CD8-positive, alpha-beta memory T cell (primary cell): ENCODE measurements at places on chromosomes 3 and 15. TPM values are rescaled to one million over a fixed set of nuclear protein-coding genes. Genes with fewer than 3 reads are reported as not detected.

Gene ALDH1A2
- 0.33 TPM for total RNA-seq

Gene XCR1
- total RNA-seq, result not detected

Gene CDC25A
- 58.8 TPM for total RNA-seq

Gene MYZAP
- not detected for total RNA-seq

Gene FANCD2OS
- not detected for total RNA-seq

Gene LRTM1
- total RNA-seq, result not detected

Gene FBXL22
- 0.84 TPM for total RNA-seq

Gene CASR
- not detected for total RNA-seq

Gene CNTN3
- not detected for total RNA-seq

Gene AQP9
- total RNA-seq, result 0.18 TPM

Gene ALAS1
- total RNA-seq, result 72.2 TPM

Gene TCAIM
- 13.6 TPM for total RNA-seq

Gene TLR9
- total RNA-seq, result 0.22 TPM

Gene ROBO2
- total RNA-seq, result not detected

- no peaks in the 10 kb centered on the region for H3K4me1 ChIP-seq
- H3K27me3 ChIP-seq, result no peaks in the 10 kb centered on the region
- H3K36me3 ChIP-seq, result no peaks in the 10 kb centered on the region
- H3K4me3 ChIP-seq, result no peak overlapping the region
Measured at GRCh38 chr15:58221591-58222241, 83.5 kb downstream of the AQP9 start.

DNA sequence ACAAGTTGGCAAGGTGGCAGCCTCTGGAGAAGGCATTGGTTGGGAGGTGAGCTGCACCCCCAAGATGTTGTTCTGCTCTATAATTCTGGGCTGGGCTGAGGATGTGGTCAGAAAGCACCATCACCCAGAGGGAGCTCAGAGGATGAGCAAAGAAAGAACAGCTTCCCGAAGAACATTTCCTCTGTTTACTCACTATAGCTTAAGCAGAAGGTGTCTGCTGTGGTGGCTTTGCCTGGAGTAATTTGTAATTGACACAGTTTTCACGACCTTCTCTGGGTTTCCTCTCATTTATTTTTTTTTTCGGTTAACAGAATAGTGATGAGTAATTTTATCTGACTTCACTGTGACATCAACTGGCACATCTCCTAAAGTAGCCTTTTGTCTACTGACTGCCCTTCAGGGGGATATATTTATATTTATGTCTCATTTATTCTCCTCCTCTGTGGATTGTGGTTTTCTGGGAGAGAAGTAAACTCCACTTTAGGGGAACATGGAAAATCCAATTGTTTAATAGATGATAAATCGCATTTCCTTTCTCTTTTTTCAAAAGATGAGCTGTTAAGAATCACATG is 49.5 kb upstream of the ABHD17C start:
- no peak overlapping the region for H3K27ac ChIP-seq
- no peak overlapping the region for H3K4me3 ChIP-seq
- H3K36me3 ChIP-seq, result no peaks in the 10 kb centered on the region
- no peaks in the 10 kb centered on the region for H3K4me1 ChIP-seq
- no peak for DNase-seq

- no peak overlapping the region for H3K27ac ChIP-seq
- DNase-seq, result no peak
- H3K4me3 ChIP-seq, result no peak overlapping the region
- H3K4me1 ChIP-seq, result no peaks in the 10 kb centered on the region
Measured at GRCh38 chr3:125671461-125672243, 76.4 kb upstream of the OSBPL11 start.

- no peaks in the 10 kb centered on the region for H3K36me3 ChIP-seq
- H3K4me1 ChIP-seq, result no peaks in the 10 kb centered on the region
- no peaks in the 10 kb centered on the region for H3K27me3 ChIP-seq
Measured at GRCh38 chr3:64158334-64158733, 66.9 kb downstream of the PRICKLE2 start.

DNA sequence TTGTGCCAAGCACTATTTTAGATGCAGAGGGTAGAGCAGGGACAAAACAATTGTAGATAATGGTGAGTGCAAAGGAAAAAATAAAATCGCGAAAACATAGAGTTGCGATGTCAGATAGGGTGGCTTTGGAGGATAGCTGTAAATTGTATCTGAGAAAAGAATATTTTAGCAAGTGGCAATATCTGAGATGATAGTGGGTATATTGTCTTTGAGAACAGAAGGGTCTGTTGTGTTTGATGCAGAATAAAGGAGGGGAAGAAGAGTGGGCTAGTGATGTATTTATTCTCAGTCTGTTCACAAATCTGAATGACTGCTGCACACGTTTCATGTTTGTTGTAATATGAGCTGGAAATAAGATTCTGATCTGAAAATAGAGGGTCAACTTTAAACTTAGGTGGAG is 396.8 kb downstream of the CADM2 start:
- no peaks in the 10 kb centered on the region for H3K27me3 ChIP-seq
- no peak for DNase-seq
- H3K4me1 ChIP-seq, result no peaks in the 10 kb centered on the region

DNA sequence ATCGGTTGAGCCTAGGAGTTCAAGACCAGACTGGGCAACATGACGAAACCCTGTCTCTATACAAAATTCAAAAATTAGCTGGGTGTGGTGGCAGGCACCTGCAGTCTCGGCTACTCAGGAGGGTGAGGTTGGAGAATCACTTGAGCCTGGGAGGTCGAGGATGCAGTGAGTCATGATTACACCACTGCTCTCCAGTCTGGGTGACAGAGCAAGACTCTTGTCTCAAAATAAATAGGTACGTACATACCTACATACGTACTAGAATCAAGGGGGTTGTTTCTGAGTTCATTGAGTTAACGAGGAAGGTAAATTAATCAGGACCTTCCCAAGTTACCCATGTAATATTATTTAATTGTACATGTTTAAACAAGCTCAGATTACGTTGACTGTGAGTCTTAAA is 97.5 kb downstream of the CHL1 start:
- no peak for DNase-seq
- H3K36me3 ChIP-seq, result no peaks in the 10 kb centered on the region
- H3K27me3 ChIP-seq, result no peaks in the 10 kb centered on the region
- H3K4me3 ChIP-seq, result no peak overlapping the region
- H3K27ac ChIP-seq, result no peak overlapping the region

DNA sequence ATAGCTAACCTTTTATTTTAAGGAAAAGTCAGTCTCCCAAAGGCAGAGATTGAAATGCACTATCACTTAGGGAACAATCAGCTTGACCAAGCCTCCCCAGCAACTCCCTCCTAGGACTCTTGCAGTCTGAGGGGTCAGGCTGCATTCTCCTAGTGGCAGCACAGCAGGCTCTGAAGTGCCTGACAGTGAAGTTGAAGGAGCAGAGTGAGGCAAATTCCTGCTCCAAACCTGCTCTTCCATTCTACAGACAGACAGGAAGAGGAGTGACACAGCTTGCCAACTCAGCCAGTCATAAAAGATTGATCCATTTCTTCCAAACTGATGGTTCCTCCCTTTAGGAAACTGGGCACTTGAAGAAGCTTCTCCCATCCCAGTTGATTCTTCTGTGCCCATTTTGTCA is 43.9 kb upstream of the SMAD3 start:
- no peak overlapping the region for H3K27ac ChIP-seq
- DNase-seq, result no peak
- no peaks in the 10 kb centered on the region for H3K27me3 ChIP-seq

- no peaks in the 10 kb centered on the region for H3K36me3 ChIP-seq
- no peak overlapping the region for H3K27ac ChIP-seq
- no peaks in the 10 kb centered on the region for H3K27me3 ChIP-seq
- H3K4me3 ChIP-seq, result no peak overlapping the region
- H3K4me1 ChIP-seq, result peaks cover 15% of the 10 kb centered on the region
- DNase-seq, result no peak
Measured at GRCh38 chr3:171307046-171307585, 153.1 kb downstream of the TNIK start.

DNA sequence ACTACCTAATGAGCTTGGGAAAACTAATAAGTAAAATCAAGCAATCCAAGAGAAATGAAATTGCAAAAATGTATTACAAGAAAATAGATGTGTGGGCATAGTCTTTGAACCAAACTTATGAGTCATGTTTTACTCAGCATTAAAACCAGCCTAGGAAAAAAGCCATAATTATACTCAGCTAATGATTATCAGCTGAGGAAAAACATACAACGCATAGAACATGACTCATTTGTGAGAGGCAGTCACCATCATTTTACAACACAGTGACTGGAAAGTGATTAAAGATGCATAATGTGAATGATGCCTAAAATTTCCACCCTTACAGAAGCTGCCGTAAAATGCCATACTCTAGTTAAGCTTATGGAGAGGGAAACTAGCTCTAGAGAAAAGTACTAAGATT is 238.0 kb upstream of the EOMES start:
- H3K27ac ChIP-seq, result no peak overlapping the region
- H3K4me1 ChIP-seq, result no peaks in the 10 kb centered on the region
- no peaks in the 10 kb centered on the region for H3K36me3 ChIP-seq
- H3K27me3 ChIP-seq, result no peaks in the 10 kb centered on the region
- DNase-seq, result no peak

- no peak for DNase-seq
- peak overlapping the region; percentile 52 for H3K27ac ChIP-seq
- peak overlapping the region; percentile 21 for H3K4me3 ChIP-seq
- no peaks in the 10 kb centered on the region for H3K27me3 ChIP-seq
Measured at GRCh38 chr3:183349421-183350157, 78.8 kb downstream of the MCF2L2 start.

- no peaks in the 10 kb centered on the region for H3K4me1 ChIP-seq
- no peaks in the 10 kb centered on the region for H3K27me3 ChIP-seq
- no peak overlapping the region for H3K4me3 ChIP-seq
Measured at GRCh38 chr3:21944251-21944650, 193.2 kb upstream of the ZNF385D start.

DNA sequence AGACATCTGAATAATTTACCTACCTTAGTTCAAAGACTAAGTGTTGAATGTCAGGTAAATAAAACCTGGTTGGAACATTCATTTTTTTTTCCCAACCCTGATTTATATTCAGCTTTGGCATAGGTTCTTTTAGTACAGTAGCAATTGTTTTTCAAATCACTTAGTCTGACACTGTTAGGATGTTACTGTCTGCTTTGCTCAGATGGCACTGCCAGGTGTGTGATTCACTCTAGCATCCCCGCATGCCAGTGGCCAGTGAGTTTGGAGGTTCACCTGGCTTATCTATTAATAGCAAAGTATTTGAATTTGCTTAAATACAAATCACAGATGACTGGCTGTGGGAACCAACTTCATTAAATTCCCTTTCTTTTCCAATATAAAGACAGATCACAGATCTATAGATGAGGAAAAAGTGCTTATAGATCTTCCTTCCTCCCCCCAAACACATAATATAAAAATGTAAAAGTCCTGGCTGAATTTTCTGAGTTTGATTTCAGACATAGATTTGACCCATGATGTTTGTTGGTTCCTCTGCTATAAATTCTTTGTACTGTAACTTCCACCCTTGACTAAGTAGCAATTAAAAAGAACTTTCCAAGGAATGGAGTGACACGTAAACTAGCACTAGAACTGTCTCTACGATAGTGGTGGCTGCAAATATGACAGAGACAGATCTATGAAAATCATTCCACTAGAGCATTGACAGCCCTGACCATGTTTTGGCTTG is 3.9 kb downstream of the THBS1 start:
- H3K4me1 ChIP-seq, result peaks cover 3% of the 10 kb centered on the region
- H3K36me3 ChIP-seq, result no peaks in the 10 kb centered on the region
- H3K27me3 ChIP-seq, result peaks cover 7% of the 10 kb centered on the region
- H3K27ac ChIP-seq, result no peak overlapping the region
- H3K4me3 ChIP-seq, result no peak overlapping the region

- no peak overlapping the region for H3K27ac ChIP-seq
- no peak for DNase-seq
- peaks cover 28% of the 10 kb centered on the region for H3K4me1 ChIP-seq
- H3K4me3 ChIP-seq, result no peak overlapping the region
- H3K27me3 ChIP-seq, result no peaks in the 10 kb centered on the region
Measured at GRCh38 chr3:134252766-134253165, 2.1 kb upstream of the RYK start.

- no peaks in the 10 kb centered on the region for H3K27me3 ChIP-seq
- no peaks in the 10 kb centered on the region for H3K36me3 ChIP-seq
- no peak overlapping the region for H3K4me3 ChIP-seq
- no peaks in the 10 kb centered on the region for H3K4me1 ChIP-seq
- no peak for DNase-seq
Measured at GRCh38 chr15:96695426-96695825, 364.9 kb downstream of the NR2F2 start.

GRCh38 chr3:64915778-64916177 is 228.0 kb upstream of the ADAMTS9 start:
- H3K36me3 ChIP-seq, result no peaks in the 10 kb centered on the region
- no peaks in the 10 kb centered on the region for H3K4me1 ChIP-seq
- H3K4me3 ChIP-seq, result no peak overlapping the region
- no peak overlapping the region for H3K27ac ChIP-seq
- H3K27me3 ChIP-seq, result no peaks in the 10 kb centered on the region

GRCh38 chr15:100763835-100764750 is 115.5 kb upstream of the ALDH1A3 start:
- no peaks in the 10 kb centered on the region for H3K4me1 ChIP-seq
- no peaks in the 10 kb centered on the region for H3K36me3 ChIP-seq
- H3K4me3 ChIP-seq, result no peak overlapping the region
- no peaks in the 10 kb centered on the region for H3K27me3 ChIP-seq

- H3K36me3 ChIP-seq, result no peaks in the 10 kb centered on the region
- H3K4me3 ChIP-seq, result no peak overlapping the region
- no peaks in the 10 kb centered on the region for H3K27me3 ChIP-seq
- H3K4me1 ChIP-seq, result no peaks in the 10 kb centered on the region
- no peak for DNase-seq
Measured at GRCh38 chr15:77367631-77368030, 52.3 kb downstream of the PEAK1 start.

DNA sequence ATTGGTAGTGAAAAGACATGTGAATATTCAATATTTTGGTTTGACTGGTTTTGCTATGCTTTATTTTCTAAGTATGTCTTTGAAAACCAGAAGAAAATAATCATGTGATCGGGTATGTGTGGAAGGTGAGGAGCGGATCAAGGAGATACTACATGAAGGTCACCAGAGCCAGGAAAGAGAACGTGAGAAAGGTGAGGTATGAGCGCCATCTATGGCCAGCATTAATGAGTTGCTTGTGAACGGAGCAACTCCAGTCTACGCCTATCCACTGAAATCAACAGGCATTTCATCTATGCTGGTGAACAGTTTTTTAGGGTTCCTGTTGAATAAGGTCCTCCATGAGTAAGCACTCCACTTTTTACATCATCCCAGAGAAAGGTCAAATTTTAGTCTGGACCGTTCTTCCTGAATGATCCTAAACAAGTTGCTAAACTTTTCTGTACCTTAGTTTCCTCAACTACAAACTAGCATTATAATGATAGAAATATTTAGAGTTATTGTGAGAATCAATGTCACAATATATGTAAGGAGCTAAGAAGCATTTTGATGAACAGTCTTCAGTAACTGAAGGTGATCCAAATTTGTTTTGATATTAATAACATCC is 1435.2 kb upstream of the CADM2 start:
- H3K4me1 ChIP-seq, result no peaks in the 10 kb centered on the region
- H3K36me3 ChIP-seq, result no peaks in the 10 kb centered on the region

GRCh38 chr3:102180280-102180931 is 254.4 kb upstream of the ZPLD1 start:
- H3K27me3 ChIP-seq, result no peaks in the 10 kb centered on the region
- peaks cover 6% of the 10 kb centered on the region for H3K4me1 ChIP-seq
- H3K27ac ChIP-seq, result no peak overlapping the region
- H3K4me3 ChIP-seq, result no peak overlapping the region
- no peaks in the 10 kb centered on the region for H3K36me3 ChIP-seq
- DNase-seq, result peak; percentile 25

- H3K27ac ChIP-seq, result no peak overlapping the region
- no peaks in the 10 kb centered on the region for H3K4me1 ChIP-seq
- no peaks in the 10 kb centered on the region for H3K36me3 ChIP-seq
- H3K27me3 ChIP-seq, result peaks cover 7% of the 10 kb centered on the region
- no peak overlapping the region for H3K4me3 ChIP-seq
- DNase-seq, result no peak
Measured at GRCh38 chr15:89341316-89342005, 6.8 kb upstream of the POLG start.
